ENCODE measurements at places on chromosomes 1 and 21.

DNA sequence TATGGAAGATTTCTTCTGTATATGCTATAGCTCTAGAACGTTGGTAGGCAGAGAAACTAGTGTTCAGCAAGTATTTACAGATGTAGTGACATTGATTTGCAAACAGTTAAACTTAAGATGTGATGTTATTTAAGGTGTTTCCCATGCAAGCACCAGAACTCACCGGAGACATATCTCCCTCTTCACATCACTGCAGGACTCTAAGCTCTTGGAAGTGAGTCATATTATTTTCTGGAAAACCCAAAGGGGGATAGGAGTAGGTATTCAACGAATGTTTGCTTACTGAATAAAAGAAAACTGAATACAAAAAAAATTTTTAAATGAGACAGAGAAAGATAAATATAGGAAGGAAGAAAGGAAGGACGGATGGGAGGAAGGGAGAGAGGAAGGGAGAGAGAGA, 25.0 kb downstream of the RGS4 start:
- no peak for DNase-seq

DNA sequence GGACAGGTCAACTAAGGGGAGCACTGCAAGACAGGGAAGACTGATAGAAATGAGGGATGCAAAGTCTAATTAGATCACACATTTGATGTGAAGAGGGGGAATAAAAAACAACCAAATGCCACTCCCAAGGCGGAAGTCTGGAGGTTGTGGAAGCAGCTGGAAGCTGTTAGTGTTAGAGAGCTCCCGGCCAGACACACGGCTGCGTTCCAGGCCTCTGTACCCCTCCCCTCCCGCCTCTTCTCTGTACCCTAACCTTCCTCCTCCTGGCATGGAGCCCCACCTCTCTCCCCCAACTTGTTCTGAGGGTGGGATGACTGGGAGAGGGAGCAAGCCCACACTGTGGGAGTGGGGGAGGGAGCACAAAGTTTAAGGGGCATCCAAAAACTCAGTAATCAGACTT, 67.0 kb downstream of the PLEKHA6 start:
- no peak for DNase-seq

DNA sequence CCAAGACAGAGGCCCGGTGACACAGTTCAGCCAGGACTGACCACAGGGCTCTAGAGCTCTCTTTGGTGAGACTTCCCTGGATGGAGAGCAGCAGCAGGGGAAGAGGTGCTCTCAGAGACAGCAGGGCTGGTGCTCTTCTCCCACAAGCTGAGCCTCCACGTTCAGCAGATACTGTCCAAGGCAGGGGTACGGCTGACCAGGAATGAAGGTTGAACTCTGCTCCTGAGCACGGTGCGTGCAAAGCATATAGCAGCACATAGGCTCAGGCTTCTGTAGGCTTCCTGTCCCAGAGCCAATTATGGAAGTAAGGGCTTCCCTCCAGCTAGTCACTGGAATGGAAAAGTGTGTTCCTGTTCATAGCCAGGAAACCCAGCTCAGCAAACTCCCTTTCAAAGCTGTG, 23.9 kb downstream of the DMBX1 start:
- no peak for DNase-seq

GRCh38 chr1:245301162-245301580, 146.4 kb downstream of the KIF26B start:
- no peak for DNase-seq

DNA sequence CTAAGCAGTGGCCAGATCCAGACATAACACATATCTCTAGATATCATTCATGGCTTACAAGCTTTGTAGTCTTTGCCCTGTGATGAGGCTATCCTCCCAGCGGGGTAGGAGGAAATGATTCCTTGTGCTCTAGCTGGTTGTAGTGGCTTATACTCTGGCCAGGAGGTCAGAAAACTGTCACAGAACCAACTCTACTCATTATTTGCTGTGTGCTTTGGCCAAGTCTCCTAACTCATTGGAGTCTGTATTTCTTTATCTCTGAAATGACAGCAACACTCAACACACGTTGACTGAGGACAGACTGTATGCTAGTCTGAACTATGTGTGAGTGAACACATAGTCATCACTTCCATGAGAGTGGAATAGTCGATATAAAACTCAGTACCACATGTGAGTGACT, 116.7 kb upstream of the F3 start:
- no peak for DNase-seq

GRCh38 chr1:7845761-7846160, 7.1 kb downstream of the UTS2 start:
- DNase-seq, result no peak
